Activated T-cell treated with anti-CD3 and anti-CD28 coated beads, Interleukin-2, amount 50 U/mL, for 72 hours (primary cell): ENCODE measurements at places on chromosomes 2 and 18.

DNA sequence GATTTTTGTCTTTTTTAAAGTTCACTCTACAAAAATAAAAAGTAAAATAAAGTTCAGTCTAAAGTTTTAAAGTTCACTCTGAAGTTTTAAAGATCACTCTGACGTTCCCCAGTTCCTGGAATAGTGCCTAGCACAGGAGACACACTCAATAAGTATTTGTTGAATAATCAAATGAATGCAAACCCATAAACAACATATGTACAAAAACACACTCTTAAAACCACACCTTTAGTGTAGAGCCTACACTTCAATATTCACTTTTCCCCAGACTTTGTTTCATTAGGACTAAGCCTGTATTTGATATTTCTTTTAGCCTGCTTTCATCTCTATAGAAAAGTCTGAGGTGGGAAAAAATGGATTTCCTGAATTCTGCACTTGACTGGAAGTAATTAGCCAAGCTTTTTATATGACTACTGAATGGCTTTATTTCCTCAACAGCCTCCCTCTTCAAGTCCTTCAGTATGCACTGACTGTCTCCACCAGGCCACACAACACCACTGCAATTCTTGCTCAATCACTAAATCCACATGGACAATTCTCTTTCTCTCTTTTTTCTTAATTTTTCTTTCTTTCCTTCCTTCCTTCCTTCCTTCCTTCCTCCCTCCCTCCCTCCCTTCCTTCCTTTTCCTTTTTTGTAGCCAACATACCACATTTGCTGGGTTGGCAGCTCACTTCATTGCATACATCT lies 104.6 kb downstream of the SS18 start:
- no peaks in the 10 kb centered on the region for H3K4me1 ChIP-seq
- H3K27me3 ChIP-seq, result peaks cover 8% of the 10 kb centered on the region
- no peak for DNase-seq

DNA sequence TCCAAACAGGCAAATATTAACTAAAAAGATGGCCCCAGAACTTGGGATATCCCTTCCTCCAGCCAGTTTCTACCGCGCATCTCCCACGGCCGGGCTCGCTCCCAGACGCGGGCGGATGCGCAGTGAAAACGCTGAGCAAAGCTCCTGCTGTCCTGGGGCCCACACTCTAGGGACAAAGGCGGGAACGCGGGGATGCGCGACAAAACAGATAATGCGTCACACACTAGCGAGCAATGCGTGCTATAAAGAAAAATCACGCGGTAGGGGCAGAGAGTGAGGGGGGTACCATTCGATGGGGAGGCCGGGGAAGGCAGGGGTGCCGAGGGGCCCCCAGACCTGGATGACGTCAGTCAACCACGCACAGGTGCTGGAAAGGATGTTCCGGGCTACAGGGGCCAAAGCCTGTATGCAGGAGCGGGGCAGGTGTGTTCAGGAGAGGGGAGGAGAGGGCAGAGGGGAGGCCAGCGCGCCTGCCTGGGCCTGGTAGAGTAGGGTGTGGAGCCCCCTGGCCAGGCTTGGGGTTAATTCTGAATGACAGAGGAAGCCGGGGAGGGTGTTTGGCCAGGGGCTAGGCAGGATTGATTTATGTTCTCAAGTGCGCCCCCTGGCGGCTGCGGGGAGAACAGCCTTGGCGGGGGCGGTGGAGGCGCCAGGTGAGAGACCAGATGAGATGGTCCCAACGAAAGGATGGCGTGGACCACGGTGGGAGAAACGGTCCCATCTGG lies 14.9 kb upstream of the ITM2C start:
- H3K4me3 ChIP-seq, result no peak overlapping the region
- peak overlapping the region; percentile 11 for H3K27ac ChIP-seq

DNA sequence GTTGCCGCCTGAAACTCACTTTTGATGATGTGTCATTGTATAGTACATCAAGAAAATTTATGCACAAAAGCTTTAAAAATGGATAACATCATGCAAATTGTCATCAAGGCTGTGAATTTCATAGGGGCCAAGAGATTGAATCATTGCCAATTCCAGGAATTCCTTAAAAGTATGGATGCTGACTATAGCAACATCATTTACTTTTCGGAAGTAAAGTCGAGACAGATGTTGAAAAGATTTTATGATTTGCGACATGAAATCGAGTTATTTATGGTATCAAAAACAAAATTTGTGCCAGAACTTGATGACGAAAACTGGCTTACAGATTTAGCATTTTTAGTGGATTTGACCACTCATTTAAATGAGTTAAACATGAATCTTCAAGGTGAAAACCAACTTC lies 56.3 kb downstream of the ASB1 start:
- H3K36me3 ChIP-seq, result no peaks in the 10 kb centered on the region
- no peak overlapping the region for H3K4me3 ChIP-seq
- H3K27me3 ChIP-seq, result no peaks in the 10 kb centered on the region
- no peak overlapping the region for H3K27ac ChIP-seq

DNA sequence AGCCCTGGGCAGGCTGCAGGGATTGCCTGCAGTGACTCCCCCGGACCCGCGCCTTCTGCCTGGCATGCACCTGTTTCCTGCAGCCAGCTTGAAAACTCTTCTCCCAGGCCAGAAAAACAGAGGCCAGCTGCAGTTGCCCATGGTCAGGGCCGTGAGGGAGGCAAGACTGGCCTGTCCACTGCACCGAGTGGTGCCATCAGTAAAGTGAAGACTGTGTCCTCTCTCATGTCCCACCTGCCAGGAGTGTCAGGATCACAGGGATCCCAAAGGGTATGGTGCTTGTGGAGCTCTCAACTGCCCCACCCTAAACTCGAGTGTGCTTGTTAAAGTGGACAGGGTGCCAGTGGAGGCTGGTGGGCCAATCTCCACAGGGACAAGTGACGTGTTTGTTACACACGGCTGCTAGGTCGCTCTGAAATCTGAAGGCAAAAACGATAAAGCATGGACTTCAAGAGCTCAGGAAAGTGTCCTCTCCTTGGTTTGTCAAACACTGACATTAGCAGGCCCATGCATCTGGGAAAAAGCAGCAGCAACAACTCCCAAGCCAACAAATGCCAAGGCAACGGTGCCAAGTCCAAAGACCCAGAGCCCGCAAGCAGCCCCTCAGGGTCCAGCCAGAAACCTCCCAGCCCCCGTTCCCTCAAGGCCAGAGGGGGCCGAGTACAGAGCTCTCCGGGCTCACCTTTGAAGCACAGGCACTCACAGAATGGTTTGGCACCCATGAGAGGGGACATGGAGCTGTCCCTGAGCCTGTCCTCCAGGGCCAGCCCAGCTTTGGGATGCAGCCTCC lies 213.2 kb downstream of the HDAC4 start:
- no peaks in the 10 kb centered on the region for H3K27me3 ChIP-seq
- no peak overlapping the region for H3K27ac ChIP-seq
- peaks cover 8% of the 10 kb centered on the region for H3K36me3 ChIP-seq
- H3K4me1 ChIP-seq, result peaks cover 9% of the 10 kb centered on the region

GRCh38 chr2:102357937-102358336 lies 2.3 kb downstream of the IL18R1 start:
- H3K27ac ChIP-seq, result peak overlapping the region; percentile 87
- H3K27me3 ChIP-seq, result no peaks in the 10 kb centered on the region
- DNase-seq, result no peak
- H3K36me3 ChIP-seq, result peaks cover 30% of the 10 kb centered on the region
- H3K4me1 ChIP-seq, result peaks cover 67% of the 10 kb centered on the region

- no peak for DNase-seq
- H3K27me3 ChIP-seq, result no peaks in the 10 kb centered on the region
- no peaks in the 10 kb centered on the region for H3K36me3 ChIP-seq
- H3K4me1 ChIP-seq, result no peaks in the 10 kb centered on the region
- H3K4me3 ChIP-seq, result no peak overlapping the region
Measured at GRCh38 chr2:137262594-137262993, 497.2 kb downstream of the THSD7B start.

DNA sequence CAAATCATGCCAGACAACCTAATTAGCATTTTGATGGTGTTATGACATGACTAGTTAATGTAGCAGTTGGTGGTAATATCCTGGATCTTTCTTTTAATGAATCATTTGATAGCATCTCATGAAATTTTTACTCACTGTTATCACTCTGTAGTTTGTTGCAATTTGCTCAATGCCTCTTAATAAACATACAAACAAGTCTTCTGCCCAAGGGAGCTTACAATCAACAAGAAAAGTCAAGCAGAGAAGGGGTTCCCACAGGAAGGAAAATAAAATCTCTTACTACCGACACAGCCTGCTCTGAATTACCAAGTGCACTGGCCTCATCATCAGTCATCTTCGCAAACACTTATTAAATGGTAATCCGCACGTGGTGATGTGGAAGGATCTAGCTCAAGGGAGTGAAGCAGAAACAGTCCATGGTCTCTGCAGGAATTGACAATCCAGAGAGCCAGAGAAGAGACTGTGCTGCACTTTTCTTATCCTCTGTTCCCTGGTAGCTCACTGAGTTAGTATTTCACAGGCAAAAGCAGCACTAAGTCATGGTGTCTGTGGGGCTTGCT lies 263.5 kb downstream of the EPHA4 start:
- DNase-seq, result no peak
- H3K27me3 ChIP-seq, result peaks cover 7% of the 10 kb centered on the region
- no peak overlapping the region for H3K27ac ChIP-seq
- no peaks in the 10 kb centered on the region for H3K36me3 ChIP-seq

DNA sequence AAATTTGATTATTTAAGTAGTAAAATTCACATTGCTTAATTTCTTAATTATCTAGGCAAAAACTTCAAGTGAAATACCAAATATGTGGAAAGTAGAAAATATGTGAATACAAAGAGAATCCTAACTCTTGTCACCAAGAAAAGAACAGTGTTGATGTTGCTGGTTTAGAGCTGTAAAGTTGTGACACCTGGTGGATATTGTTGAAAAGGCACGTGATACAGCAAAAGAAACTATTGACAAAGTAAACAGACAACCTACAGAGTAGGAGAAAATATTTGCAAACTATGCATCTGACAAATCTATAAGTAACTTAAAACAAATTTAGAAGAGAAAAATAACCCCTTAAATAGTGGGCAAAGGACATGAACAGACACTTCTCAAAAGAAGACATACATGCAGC lies 25.6 kb upstream of the ZC3H15 start:
- DNase-seq, result no peak
- H3K27me3 ChIP-seq, result no peaks in the 10 kb centered on the region
- peaks cover 8% of the 10 kb centered on the region for H3K4me1 ChIP-seq

GRCh38 chr2:147463881-147464520 lies 380.8 kb upstream of the ACVR2A start:
- no peaks in the 10 kb centered on the region for H3K4me1 ChIP-seq
- no peak for DNase-seq
- H3K27me3 ChIP-seq, result no peaks in the 10 kb centered on the region
- H3K27ac ChIP-seq, result no peak overlapping the region
- no peaks in the 10 kb centered on the region for H3K36me3 ChIP-seq

DNA sequence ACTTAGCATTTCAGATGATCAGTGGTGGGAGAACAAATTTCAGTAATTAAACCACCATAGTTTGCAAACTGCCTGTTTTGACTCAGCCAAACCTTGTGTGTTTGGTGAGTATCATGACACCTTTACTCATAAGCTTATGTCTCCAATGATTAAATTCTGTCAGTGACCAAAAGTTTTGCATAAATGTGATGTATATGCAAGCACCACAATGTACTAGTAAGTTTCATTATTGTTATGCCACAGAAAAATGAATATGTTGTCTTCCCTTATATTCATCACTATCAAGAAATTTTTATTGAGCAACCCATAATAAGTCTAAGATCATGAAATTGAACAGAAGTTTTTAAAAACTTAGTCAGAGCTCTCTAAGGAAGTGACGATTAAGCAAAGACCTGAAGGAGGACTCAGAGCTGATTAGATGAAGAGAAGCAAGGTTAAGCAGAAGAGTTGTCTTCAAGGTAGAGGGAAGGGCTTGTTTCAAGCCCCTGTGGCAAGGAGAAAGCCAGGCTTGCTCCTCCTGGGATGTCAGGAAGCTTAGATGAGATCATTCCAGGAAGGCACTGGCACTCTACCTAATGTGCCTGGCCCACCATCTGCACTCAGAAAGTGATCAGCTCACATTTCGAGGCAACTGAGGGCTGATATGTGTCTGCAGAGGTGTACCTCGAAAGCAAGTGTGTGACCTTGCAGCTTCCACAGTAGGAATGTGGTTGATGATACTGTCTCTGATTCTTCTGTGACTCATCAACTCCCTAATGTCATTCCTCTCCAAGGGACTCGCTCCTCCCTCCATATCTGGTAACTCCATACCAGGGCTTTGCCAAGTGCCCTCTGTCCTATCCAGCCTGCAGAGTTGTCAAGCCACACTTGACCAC lies 54.7 kb downstream of the KCTD18 start:
- peak; percentile 68 for DNase-seq
- peak overlapping the region; percentile 91 for H3K27ac ChIP-seq
- peaks cover 39% of the 10 kb centered on the region for H3K4me1 ChIP-seq
- H3K36me3 ChIP-seq, result no peaks in the 10 kb centered on the region
- H3K4me3 ChIP-seq, result peak overlapping the region; percentile 82

- no peak overlapping the region for H3K4me3 ChIP-seq
- H3K36me3 ChIP-seq, result no peaks in the 10 kb centered on the region
- no peaks in the 10 kb centered on the region for H3K27me3 ChIP-seq
- no peak overlapping the region for H3K27ac ChIP-seq
- no peaks in the 10 kb centered on the region for H3K4me1 ChIP-seq
Measured at GRCh38 chr2:109372614-109373013, 241.2 kb downstream of the SEPTIN10 start.
